Uterus (tissue), 4 donors: ENCODE measurements at places on chromosomes 5 and 9. TPM values are rescaled to one million over a fixed set of nuclear protein-coding genes. Genes with fewer than 3 reads are reported as not detected.
A peak's percentile ranks its signal among the peaks of the same experiment; 100 is the strongest.

- DNase-seq, result no peak
These were observed 33.8 kb downstream of the DAB2IP start for GRCh38 chr9:121685146-121685794.

- DNase-seq, result no peak
These were observed 169.1 kb downstream of the COL23A1 start for GRCh38 chr5:178421128-178421527.

Gene INSYN2B
- total RNA-seq, result 0.34 TPM

Gene IFNA2
- not detected for total RNA-seq

Gene SPATA31E1
- not detected for total RNA-seq

- peak; percentile 18 for DNase-seq
These were observed 6.0 kb downstream of the OLFML2A start for GRCh38 chr9:124782661-124783574.

Gene NEUROG1
- total RNA-seq, result not detected

DNA sequence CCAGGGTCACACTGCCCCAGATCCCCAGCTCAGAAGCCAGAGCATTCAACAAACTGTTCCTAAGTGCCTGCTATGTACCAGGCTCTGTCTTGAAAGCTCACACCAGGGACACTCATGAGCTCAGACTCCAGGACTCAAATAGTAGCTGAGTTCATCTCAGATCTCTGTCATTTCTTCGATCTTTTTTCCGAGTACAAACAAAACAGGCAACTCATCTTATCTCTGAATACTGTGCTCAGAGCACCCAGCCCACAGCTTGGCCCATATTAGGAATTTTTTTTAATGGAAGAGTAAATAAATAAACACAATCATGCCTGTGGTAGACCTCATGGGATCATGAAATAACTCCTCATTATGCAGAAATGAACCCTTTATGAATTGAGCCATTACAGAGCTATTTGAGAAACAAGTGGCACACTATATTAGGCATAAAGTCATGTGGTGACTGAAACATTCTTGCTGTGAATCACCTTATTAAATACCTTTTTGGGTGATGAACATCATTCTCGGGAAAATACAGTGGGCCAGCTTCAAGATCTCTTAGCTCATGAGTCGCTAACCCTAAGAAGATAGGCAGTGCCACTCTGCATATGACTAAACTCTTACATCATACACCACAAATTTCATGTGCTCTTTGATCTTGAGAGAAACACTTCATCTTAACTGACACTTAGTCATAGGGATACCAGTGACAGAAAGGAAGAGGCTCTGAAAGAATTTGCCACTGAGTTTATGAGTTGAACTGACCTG is 9.9 kb downstream of the SH3RF2 start:
- no peak for DNase-seq

DNA sequence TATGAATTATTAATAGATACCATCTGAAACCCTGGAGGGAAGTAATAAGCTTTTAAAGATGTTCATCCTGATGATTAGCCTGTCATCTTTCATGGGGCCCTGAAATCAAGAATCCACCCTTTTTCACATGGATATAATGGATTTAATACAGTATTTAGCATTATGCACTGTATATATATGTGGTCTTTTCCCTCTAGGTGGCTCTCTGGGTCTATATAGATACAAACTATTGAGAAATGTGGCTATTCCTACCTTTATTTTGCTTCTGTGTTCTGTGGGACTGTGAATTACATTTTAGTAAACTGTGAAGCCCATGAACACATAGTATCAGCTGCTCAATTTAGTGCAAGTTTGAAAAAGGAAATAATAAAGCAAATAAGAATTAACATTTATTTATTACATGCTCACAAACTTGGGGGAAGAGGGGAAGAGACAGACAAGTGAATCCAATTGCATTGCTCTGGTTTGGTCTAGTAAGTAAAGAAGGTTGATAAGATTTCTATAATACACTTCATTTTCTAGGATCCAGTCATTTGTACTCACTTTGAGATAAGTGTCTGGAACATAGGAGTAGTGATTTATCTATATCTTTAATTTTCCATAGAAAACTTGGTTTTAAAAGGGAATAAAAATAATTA is 112.2 kb downstream of the SCAMP1 start:
- DNase-seq, result no peak

- no peak for DNase-seq
These were observed 41.9 kb upstream of the SAP30L start for GRCh38 chr5:154403776-154404387.

- no peak for DNase-seq
These were observed 212.4 kb downstream of the RFK start for GRCh38 chr9:76181781-76182180.

Gene CDC37L1
- 44.8 TPM for total RNA-seq

Gene FAM169A
- 26.5 TPM for total RNA-seq

- no peak for DNase-seq
These were observed 194.5 kb downstream of the PSAT1 start for GRCh38 chr9:78491402-78491801.

DNA sequence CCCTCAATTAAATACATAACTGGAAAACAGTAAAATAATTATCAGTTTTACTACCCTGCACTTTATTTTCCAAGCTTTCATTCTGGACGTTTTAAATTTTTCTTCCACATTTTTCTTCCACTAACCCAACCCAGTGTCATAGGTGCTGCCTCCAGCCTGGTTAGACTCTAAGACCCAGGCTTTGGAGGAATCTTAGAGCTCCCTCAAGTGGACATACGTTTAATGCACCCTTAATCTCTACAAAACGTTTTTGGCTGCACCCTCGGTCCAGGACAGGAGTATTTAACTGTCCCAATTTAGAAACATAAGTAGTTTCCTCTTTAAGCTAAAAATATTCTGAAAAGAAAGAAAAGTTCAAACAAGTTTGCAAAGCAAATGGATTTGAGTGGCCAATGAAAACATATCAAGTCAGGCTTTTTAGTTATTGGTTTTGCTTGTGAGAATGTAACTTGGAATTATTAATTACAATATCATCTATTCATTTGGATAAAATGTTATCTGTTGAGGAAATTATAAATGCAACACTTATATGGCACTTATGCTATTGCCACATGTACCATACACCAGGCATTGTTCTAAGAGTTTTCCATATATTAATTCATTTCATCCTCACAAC is 38.9 kb downstream of the CDH6 start:
- no peak for DNase-seq

- DNase-seq, result no peak
These were observed 10.4 kb downstream of the PTCH1 start for GRCh38 chr9:95506428-95506677.

- no peak for DNase-seq
These were observed 23.9 kb downstream of the PTPN3 start for GRCh38 chr9:109474170-109474569.

- DNase-seq, result peak; percentile 63
These were observed 101.7 kb upstream of the FCN2 start for GRCh38 chr9:134778841-134779411.

DNA sequence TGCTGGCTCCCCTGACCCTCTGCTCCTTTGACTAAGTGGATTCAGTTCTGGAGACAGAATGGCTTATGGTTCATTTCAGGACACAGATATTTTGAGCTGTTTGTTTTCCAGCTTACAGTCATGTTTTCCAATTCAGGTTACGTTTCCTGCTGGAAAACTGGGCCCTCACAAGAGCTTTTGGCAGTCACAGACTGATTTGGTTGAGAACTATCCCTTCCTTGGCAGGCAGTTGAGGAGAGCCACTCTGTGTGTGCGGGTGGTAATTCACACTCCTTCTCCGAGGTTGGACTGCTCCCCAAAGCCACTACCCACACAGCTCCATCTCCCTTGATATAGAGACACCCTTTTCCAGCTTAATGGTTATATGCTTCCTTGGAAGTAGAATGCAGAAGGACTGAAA is 534.5 kb downstream of the TMEM38B start:
- DNase-seq, result no peak

DNA sequence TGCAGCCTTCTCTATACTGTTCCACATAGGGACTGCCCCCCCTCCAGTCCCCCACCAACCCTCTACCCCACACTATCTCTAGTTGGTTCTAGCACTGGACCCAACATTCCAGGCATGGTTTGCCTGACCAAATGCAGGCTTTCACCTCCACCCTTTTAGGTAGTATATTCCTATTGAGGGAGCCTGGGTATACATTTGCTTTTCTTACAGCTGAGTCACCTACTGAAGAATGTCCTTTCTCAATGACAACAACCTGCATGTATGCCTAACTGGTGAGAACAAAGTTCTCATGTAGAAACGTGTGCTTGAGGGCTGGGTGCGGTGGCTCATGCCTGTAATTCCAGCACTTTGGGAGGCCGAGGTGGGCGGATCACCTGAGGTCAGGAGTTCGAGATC is 8.2 kb downstream of the TNIP1 start:
- DNase-seq, result no peak

Gene ANKRD31
- total RNA-seq, result 0.67 TPM

GRCh38 chr9:87671925-87672324 is 54.0 kb upstream of the CTSL start:
- DNase-seq, result no peak

DNA sequence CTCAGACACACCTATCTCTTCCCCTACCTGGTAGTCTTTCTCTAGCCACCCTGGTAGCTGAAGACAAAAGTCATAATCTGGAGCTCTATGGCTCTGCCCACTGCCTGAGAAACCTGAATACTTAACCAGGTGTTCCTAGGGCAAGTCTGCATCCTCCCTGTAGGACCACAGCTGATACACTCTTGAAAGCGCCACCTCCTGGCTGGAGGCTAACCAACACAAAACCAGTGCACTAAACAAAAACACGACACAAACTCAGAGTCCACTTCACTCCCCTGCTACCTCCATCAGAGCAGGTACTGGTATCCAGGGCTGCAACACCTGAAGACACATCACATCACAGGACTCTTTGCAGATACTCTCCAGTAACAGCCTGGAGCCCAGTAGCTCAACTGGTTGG is 84.6 kb upstream of the ANXA1 start:
- no peak for DNase-seq

Gene WNT8A
- total RNA-seq, result not detected

DNA sequence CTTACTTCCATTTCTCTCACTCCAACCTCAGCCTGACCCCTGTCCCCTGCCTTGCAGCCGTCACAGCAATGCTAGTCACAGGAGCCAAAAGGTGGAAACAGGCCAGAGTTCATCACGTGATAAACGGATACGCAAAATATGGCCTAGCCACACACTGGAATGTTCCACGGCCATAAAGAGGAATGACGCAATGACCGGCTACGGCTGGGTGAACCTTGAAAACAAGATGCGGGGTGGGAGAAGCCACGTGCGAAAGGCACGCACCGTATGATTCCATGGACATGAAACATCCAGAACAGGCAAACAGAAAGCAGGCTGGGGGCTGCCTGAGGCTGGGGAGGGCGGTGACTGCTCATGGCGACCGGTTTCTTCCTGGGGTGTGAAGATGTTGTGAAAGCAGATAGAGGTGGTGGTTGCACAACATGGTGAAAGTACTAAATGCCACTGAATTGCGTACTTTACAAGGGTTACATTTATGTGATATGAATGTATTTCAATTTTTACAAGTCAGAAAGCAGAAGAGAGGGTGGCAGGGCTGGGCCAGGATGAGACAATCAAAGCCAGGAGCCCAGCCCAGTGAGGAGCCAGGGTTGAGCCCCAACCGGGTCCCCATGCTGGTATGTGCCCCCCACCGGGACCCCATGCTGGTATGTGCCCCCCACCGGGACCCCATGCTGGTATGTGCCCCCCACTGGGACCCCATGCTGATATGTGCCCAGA is 117.8 kb upstream of the SARDH start:
- peak; percentile 57 for DNase-seq

- DNase-seq, result no peak
These were observed 52.7 kb upstream of the IL6ST start for GRCh38 chr5:56047448-56047847.

Gene ESM1
- total RNA-seq, result 2.1 TPM

GRCh38 chr9:116042321-116042720 is 111.3 kb upstream of the PAPPA start:
- DNase-seq, result no peak

DNA sequence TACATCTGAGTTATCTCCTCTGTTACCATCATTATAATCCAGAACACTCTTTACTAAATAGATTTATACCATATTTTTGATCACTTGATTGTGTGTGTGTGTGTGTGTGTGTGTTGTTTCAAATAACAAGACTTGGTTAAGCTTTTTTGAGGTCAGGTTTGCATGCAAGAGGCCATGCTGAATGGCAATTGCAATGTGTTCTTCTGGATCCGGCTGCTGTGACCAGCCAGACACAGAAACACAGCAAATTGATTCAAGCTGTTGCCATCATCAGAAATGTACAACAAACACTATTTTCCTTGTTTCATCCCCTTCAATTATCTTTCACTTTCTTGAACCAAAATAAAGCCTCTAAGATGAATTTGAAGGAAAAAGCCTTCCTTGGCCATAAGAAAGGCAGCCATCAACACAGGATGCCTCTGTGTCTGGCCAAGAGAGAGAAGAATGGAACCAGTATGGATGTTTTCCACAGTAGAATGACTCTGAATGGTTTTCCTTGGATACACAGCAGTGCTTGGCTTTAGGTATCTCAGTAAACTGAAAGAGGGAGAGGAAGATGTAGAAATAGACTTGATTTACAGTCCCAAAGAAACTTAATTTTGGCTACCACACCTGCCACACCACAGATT is 53.9 kb downstream of the DPYSL3 start:
- DNase-seq, result no peak

Gene SERINC5
- total RNA-seq, result 54.5 TPM

DNA sequence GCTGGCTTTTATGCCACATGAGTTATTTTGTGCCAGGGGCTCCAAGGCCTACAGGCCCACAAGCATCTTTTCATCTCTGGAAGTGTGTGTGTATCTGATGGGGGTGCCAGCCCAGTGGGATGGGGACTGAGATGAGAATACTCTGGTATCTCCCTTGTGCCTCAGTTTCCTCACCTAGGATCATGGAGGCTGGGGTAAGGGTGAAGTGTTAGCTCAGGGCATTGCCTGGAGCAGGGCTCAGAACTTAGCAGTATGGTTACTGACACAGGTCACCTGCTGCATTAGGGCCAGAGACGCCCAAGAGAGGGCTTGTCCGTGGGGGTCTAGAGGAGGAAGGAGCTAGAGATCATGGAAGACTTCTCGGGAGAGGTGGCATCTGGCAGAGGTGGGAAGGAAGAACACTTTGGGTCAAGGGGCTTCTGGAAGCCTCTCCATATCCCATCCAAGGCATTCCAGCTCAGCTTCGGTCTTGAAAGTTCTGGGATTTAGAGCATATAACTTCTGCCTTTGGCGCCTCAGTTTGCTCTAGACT is 742 bp upstream of the WNK2 start:
- DNase-seq, result no peak

GRCh38 chr5:1001406-1002270 is 7.0 kb upstream of the NKD2 start:
- peak; percentile 11 for DNase-seq

- no peak for DNase-seq
These were observed 16.1 kb downstream of the SLC45A2 start for GRCh38 chr5:33968211-33969005.

DNA sequence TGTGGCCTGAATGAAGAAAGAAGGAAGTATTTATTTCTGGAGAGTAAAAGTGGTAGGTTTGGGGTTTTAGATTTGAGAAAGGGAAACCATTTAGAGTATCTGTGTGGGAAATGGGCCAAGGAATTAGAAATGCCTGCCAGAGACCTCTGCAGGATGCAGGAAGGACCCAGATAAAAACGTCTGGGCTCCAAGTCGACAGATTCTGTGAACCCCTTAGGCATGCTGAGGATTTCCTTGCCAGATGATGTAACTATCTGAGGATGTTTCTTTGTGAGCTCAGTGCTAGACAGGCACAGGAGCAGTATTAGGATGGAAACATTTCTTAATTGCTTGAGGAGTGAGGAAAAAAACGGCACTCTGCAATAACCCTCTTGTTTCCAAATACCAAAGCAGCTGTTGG is 251.8 kb upstream of the DMRT1 start:
- DNase-seq, result peak; percentile 35

GRCh38 chr5:582936-583635 is 29.1 kb upstream of the CEP72 start:
- no peak for DNase-seq

- peak; percentile 46 for DNase-seq
These were observed 40.0 kb downstream of the TMEM252 start for GRCh38 chr9:68500457-68501381.
